Activated T-helper 2 cell treated with anti-CD3 and anti-CD28 coated beads, Interferon-gamma antibody, Interleukin-2, Interleukin-4, amounts not matched to agents 10 μg/mL and 5 μg/mL and 100 μg/mL, durations not matched to agents 14 hours and 24 hours and 36 hours (primary cell): ENCODE measurements at places on chromosomes 5 and 9. TPM values are rescaled to one million over a fixed set of nuclear protein-coding genes. Genes with fewer than 3 reads are reported as not detected.

GRCh38 chr5:139600336-139600949 lies 39.3 kb downstream of the UBE2D2 start:
- DNase-seq: no peak

GRCh38 chr5:129367883-129368282 lies 92.2 kb upstream of the ADAMTS19 start:
- no peak for DNase-seq

DNA sequence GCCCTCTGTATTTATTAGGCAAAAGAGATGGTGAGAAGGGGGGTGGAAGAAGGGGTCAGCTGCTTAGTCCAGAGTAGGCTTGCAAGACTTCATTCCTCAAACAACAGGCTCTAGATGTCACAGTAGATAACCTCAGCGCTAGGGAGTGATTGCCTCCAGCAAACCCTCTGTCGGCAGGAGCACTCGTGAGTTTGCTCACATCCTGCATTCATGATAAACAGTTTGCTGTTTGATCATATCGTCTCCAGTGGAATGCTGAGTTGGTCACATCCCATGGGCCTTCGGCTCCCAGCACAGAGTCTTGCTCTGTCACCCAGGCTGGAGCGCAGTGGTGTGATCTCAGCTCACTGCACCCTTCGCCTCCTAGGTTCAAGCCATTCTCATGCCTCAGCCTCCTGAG lies 3.6 kb downstream of the TTC23L start:
- no peak for DNase-seq

The NUTM2F gene
- total RNA-seq: not detected in 2 replicates

The GLDC gene
- 1.0 and 1.4 TPM in 2 replicates for total RNA-seq

The C1QTNF3 gene
- total RNA-seq: 1.5 and 1.7 TPM in 2 replicates
